ENCODE measurements at places on chromosomes 11 and 22. TPM values are rescaled to one million over a fixed set of nuclear protein-coding genes. Genes with fewer than 3 reads are reported as not detected.

The MOGAT2 gene
- total RNA-seq, result not detected

GRCh38 chr11:2583605-2583958, 116.2 kb downstream of the KCNQ1OT1 start:
- peaks cover 9% of the 10 kb centered on the region for H3K4me1 ChIP-seq
- H3K27ac ChIP-seq, result no peak overlapping the region
- peak; percentile 77 for DNase-seq
- no peaks in the 10 kb centered on the region for H3K36me3 ChIP-seq
- no peak overlapping the region for H3K4me3 ChIP-seq
- H3K27me3 ChIP-seq, result no peaks in the 10 kb centered on the region

DNA sequence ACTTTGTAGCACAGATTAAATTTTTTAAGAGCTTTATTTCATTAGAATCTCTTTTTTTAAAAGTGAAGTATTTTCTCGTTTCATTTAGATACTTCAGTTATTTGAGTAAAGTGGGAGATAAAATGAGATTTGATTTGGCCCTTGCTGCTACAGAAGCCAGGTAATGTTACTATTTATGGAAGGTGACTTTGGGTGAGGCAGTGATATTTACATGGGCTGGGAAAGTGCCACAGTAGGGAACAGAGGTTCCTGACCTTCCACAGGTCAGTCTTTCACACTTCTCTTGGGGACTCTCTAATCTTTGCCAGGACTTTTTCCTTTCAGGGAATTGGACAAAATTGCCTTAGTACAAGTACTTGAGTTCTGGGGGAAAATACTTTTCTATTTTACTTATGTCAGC, 20.4 kb downstream of the CTR9 start:
- DNase-seq, result no peak
- H3K27ac ChIP-seq, result no peak overlapping the region
- no peaks in the 10 kb centered on the region for H3K4me1 ChIP-seq
- no peak overlapping the region for H3K4me3 ChIP-seq
- peaks cover 63% of the 10 kb centered on the region for H3K36me3 ChIP-seq

The WT1 gene
- not detected for total RNA-seq

GRCh38 chr11:127804747-127805400, 782.5 kb downstream of the ETS1 start:
- H3K36me3 ChIP-seq, result no peaks in the 10 kb centered on the region
- peaks cover 8% of the 10 kb centered on the region for H3K27me3 ChIP-seq
- no peak overlapping the region for H3K4me3 ChIP-seq

GRCh38 chr22:21823740-21824444, 43.6 kb downstream of the MAPK1 start:
- no peak overlapping the region for H3K4me3 ChIP-seq
- no peaks in the 10 kb centered on the region for H3K27me3 ChIP-seq
- peaks cover 47% of the 10 kb centered on the region for H3K4me1 ChIP-seq
- no peak for DNase-seq
- H3K36me3 ChIP-seq, result no peaks in the 10 kb centered on the region

DNA sequence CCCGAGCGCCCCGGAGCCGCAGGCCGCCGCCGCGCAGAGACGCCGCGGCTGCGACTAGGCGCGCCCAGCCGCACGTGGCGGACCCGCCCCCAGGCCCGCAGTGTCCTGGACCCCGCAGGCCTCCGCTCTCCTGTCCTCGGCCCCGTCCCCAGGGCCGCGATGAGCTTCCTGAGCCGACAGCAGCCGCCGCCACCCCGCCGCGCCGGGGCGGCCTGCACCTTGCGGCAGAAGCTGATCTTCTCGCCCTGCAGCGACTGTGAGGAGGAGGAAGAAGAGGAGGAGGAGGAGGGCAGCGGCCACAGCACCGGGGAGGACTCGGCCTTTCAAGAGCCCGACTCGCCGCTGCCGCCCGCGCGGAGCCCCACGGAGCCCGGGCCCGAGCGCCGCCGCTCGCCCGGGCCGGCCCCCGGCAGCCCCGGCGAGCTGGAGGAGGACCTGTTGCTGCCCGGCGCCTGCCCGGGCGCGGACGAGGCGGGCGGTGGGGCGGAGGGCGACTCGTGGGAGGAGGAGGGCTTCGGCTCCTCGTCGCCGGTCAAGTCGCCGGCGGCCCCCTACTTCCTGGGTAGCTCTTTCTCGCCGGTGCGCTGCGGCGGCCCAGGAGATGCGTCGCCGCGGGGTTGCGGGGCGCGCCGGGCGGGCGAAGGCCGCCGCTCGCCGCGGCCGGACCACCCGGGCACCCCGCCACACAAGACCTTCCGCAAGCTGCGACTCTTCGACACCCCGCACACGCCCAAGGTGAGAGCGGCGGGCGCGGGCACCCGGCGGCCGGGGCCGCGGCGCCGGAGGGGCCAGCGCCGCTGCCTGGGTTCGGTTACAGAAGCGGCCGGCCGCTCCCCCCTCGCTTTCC, 528 bp downstream of the WEE1 start:
- peak overlapping the region; percentile 91 for H3K27ac ChIP-seq
- H3K4me3 ChIP-seq, result peak overlapping the region; percentile 92
- no peaks in the 10 kb centered on the region for H3K27me3 ChIP-seq
- peaks cover 46% of the 10 kb centered on the region for H3K4me1 ChIP-seq
- no peak for DNase-seq

GRCh38 chr22:43955883-43956782, 891 bp downstream of the SAMM50 start:
- DNase-seq, result no peak
- no peaks in the 10 kb centered on the region for H3K27me3 ChIP-seq
- H3K27ac ChIP-seq, result peak overlapping the region; percentile 94
- no peaks in the 10 kb centered on the region for H3K36me3 ChIP-seq
- H3K4me1 ChIP-seq, result peaks cover 25% of the 10 kb centered on the region
- peak overlapping the region; percentile 99 for H3K4me3 ChIP-seq

- H3K27ac ChIP-seq, result no peak overlapping the region
- peaks cover 25% of the 10 kb centered on the region for H3K4me1 ChIP-seq
- H3K27me3 ChIP-seq, result peaks cover 9% of the 10 kb centered on the region
- no peak overlapping the region for H3K4me3 ChIP-seq
Observed at GRCh38 chr11:16606784-16607674, 131.4 kb upstream of the C11orf58 start.

The OR5D14 gene
- total RNA-seq, result not detected

- no peak overlapping the region for H3K4me3 ChIP-seq
- H3K4me1 ChIP-seq, result no peaks in the 10 kb centered on the region
- no peaks in the 10 kb centered on the region for H3K27me3 ChIP-seq
- no peak overlapping the region for H3K27ac ChIP-seq
- peaks cover 21% of the 10 kb centered on the region for H3K36me3 ChIP-seq
- DNase-seq, result no peak
Observed at GRCh38 chr22:29830585-29830984, 7.5 kb downstream of the ASCC2 start.

The RAB38 gene
- not detected for total RNA-seq

The COA4 gene
- 55.8 TPM for total RNA-seq

- H3K27ac ChIP-seq, result no peak overlapping the region
- no peak for DNase-seq
- H3K4me3 ChIP-seq, result no peak overlapping the region
- H3K27me3 ChIP-seq, result no peaks in the 10 kb centered on the region
- peaks cover 6% of the 10 kb centered on the region for H3K36me3 ChIP-seq
Observed at GRCh38 chr11:74320538-74320937, 9.1 kb upstream of the P4HA3 start.

- DNase-seq, result no peak
- no peak overlapping the region for H3K27ac ChIP-seq
- H3K4me1 ChIP-seq, result peaks cover 21% of the 10 kb centered on the region
- no peaks in the 10 kb centered on the region for H3K27me3 ChIP-seq
Observed at GRCh38 chr11:93089474-93090102, 108.2 kb downstream of the SLC36A4 start.

GRCh38 chr11:128581561-128582272, 5.6 kb downstream of the ETS1 start:
- no peak for DNase-seq
- H3K4me1 ChIP-seq, result peaks cover 24% of the 10 kb centered on the region
- peaks cover 15% of the 10 kb centered on the region for H3K27me3 ChIP-seq

- no peaks in the 10 kb centered on the region for H3K27me3 ChIP-seq
- H3K4me3 ChIP-seq, result no peak overlapping the region
- DNase-seq, result no peak
- peaks cover 25% of the 10 kb centered on the region for H3K4me1 ChIP-seq
- no peak overlapping the region for H3K27ac ChIP-seq
Observed at GRCh38 chr22:45529105-45529504, 26.4 kb downstream of the FBLN1 start.

The CDC42BPG gene
- 0.68 TPM for total RNA-seq

The UPK2 gene
- 0.86 TPM for total RNA-seq

GRCh38 chr11:30481796-30482195, 104.4 kb downstream of the MPPED2 start:
- peaks cover 33% of the 10 kb centered on the region for H3K27me3 ChIP-seq
- no peaks in the 10 kb centered on the region for H3K36me3 ChIP-seq
- no peak overlapping the region for H3K27ac ChIP-seq
- H3K4me1 ChIP-seq, result no peaks in the 10 kb centered on the region
- no peak for DNase-seq

DNA sequence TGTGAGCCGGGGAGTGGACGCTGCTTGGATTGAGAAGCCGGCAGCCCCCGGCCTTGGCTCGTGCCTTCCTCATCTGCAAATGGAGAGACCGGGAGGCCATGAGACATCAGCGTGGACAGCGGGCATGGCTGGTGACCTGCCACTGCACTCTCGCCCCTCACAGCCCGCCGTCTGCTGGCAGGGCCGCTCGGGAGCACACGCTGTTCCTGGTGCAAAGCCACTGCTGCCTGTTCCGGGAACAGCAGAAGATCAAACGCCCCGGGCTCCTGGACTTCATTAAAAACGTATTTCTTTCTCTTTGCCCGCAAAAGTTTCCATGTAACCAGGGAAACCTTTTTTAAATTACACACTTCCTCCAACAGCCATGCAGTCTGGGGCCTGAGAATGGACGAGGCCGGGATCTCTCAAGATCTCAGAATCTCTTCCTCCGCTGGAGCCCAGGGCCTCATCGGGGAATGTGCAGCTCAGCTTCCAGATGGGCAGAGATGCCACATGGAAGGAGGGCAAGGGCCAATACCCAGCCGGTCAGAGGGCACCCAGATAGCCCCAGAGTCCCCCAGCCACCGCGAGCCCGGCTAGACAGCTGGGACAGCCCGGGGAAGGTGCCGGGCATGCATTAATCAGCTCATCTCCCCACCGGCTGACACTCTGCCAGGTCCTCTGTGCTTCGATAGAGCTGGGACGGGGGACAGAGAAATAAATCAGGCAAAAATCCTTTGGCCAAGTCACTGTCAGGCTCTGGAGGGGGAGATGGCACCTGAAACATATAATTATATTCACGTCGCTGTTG, 62.8 kb upstream of the PRR5 start:
- DNase-seq, result no peak
- no peak overlapping the region for H3K4me3 ChIP-seq
- peaks cover 6% of the 10 kb centered on the region for H3K27me3 ChIP-seq
- H3K4me1 ChIP-seq, result peaks cover 15% of the 10 kb centered on the region

DNA sequence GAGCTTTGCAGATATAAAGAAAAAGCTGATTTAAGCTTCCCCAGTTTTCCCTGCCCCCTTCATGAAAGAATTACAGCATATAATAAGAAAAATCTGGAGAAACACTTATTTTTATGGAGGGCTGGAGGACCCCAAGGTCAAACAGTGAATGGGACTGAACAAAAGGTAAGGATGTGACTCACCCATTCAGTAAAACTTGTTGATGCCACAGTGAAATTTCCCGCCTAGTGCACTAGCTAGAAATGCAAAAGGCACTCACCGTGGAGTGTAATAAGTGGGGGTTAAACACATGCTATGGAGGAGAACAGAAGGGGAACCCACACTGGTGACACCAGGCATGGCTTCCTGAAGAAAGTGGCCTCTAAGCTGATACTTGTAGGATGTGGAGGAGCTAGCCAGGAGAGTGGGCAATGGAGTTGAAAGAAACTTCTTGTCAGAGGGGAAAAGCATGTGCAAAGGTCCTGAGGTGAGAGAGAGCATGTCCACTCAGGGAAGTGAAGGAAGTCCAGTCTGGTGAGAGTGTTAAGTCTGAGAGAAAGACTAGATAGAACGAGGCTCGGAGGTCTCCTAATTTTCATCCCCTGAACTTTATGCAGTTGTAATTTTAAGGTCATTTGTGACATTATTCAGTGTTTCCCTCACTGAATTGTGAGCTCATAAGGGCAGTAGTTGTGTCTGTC, 77.1 kb downstream of the MIAT start:
- no peak for DNase-seq
- no peaks in the 10 kb centered on the region for H3K27me3 ChIP-seq
- H3K36me3 ChIP-seq, result peaks cover 17% of the 10 kb centered on the region
- no peak overlapping the region for H3K4me3 ChIP-seq

The RNF121 gene
- 44.9 TPM for total RNA-seq

The CST6 gene
- total RNA-seq, result not detected

- peaks cover 5% of the 10 kb centered on the region for H3K36me3 ChIP-seq
- peaks cover 5% of the 10 kb centered on the region for H3K27me3 ChIP-seq
- no peak overlapping the region for H3K27ac ChIP-seq
- no peaks in the 10 kb centered on the region for H3K4me1 ChIP-seq
- no peak overlapping the region for H3K4me3 ChIP-seq
Observed at GRCh38 chr11:11553573-11553972, 68.2 kb downstream of the GALNT18 start.

DNA sequence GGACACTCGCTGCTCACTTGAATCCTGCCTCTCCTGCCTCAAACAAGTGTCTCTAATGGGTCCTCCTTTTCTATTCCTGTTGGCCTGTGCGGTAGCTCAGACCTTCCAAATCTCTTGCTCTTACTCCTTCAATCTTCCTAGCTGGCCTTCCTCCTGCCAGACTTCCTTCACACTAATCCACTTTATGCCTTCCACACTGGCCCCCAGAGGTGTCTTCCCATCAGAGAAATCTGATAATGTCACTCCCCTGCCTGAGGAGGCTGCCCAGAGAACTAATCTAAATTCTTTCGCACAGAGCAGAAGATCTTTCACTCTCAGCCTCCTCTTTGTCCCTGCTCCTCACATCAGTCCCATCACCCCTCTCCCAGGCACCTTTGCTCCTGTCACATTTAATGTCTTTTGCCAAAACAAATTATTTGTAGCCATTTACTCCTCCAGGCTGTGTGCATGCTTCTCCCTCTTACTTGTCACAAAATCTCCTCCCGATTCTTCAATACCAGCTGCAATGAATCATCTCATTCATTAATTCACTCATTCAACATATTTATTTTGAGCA, 175.7 kb downstream of the MAML2 start:
- DNase-seq, result no peak
- H3K4me3 ChIP-seq, result no peak overlapping the region
- H3K27me3 ChIP-seq, result no peaks in the 10 kb centered on the region
- H3K27ac ChIP-seq, result peak overlapping the region; percentile 72
- peaks cover 75% of the 10 kb centered on the region for H3K4me1 ChIP-seq
- peaks cover 4% of the 10 kb centered on the region for H3K36me3 ChIP-seq

The BARX2 gene
- total RNA-seq, result not detected

The C11orf86 gene
- not detected for total RNA-seq

DNA sequence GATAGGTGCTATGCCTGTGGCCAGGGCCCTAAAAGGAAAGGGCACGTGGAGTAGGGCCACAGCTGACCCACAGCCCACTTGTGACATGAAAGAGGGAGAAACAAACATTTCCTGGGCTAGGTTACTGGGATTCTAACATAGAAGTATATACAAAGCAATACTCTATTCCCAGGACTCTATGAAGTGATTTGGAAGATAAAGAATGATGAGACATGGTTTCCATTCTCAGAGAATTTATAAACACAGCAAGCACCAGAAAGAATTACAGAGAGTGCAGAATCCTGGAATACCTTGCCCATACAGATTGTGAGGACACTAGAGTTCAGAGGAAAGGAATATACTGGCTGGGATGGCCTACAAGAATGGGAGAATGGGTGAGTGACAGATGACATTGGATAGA, 86.4 kb downstream of the KIRREL3 start:
- peaks cover 11% of the 10 kb centered on the region for H3K4me1 ChIP-seq
- no peak for DNase-seq
- no peaks in the 10 kb centered on the region for H3K27me3 ChIP-seq
- H3K36me3 ChIP-seq, result no peaks in the 10 kb centered on the region
- H3K4me3 ChIP-seq, result no peak overlapping the region
